Hematopoietic multipotent progenitor cell treated with erythropoietin and hydrocortisone succinate and interleukin-3 and kit ligand, for 17 days (in vitro differentiated cells): ENCODE measurements at places on chromosomes 6 and 20.

GRCh38 chr20:35339007-35339406 is 46.8 kb upstream of the FAM83C start:
- DNase-seq, result no peak

DNA sequence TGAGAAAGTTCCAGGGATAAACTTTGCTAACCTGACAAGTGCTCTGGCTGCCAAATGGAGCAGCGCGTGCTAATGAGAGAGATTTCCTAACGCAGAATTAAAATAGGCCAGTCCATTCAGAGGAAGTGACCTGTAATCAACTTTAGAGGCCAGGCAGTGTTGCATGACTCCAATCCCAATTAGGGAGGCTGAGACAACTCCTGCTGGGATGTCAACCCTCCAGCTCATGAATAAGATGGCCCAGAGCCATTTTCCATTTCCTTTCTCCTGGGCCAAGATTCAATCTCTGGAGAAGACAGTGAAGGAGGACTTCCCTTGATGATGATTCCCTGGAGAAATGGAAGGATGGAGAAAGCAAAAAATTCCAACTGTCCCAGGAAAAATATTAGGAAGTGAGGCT is 241.5 kb upstream of the RNF24 start:
- DNase-seq, result no peak

DNA sequence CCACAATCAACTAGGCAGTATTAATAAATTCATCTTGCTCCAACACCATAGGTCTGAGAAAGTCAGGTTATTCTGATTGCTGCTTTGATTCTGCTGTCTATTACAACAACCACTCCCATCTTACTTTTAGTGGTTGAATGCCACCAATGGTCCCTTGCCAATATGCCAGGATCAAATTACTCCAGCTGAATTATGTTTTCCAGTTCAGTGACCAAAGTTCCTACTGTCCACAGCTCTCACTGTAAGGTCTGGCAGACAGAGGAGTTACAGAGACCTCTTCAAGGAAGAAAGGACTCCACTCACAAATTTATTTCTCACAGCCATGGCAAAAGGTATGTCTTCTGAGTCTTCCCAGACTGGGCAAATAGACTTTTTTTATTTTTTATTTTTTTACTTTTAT is 557.0 kb downstream of the HAO1 start:
- no peak for DNase-seq

GRCh38 chr20:38589351-38589750 is 8.4 kb downstream of the ADIG start:
- DNase-seq, result no peak

DNA sequence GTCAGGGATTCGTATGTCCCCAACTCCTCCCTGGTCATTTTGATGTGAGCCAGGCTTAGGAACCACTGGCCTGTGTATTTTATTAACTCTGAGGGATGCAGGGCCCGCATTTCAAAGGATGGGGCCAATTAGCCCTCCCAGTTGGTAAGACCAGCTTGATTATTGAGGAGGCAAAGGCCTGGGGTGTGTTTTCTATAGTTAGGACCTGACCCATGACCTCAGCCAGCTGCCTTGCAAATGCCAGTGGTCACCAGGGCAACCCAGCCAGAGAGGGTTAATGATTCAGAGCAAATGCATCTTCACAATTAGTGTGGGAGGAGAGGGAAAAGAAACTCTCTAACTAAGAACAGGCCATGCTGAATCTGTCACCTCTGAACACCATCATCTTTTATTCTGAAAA is 835.4 kb downstream of the MAFB start:
- DNase-seq, result no peak

DNA sequence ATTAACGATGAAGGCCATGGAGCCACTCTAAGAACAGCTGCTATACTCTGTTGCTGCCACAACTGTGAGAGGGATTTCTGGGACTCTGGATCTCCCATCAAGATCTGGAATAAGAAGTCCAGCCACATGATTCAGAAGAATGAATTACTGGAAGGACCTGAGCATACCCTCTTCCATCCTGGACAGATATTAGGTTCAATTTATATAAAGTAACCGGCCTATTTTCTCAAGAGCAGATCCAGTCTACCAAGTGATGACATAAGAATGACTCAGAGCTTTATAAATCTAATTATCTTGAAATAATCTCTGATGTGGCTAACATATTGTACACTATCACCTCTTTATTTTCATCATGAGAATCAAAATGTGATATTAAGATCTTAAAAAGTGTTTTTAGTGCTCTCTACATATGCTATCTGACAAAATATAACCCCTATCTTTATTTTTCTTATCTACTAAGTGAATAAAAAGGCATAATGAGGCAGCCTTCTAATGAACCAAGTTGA is 45.1 kb downstream of the COL9A1 start:
- DNase-seq, result no peak

GRCh38 chr20:51934301-51935002 is 132.1 kb upstream of the SALL4 start:
- DNase-seq, result no peak

DNA sequence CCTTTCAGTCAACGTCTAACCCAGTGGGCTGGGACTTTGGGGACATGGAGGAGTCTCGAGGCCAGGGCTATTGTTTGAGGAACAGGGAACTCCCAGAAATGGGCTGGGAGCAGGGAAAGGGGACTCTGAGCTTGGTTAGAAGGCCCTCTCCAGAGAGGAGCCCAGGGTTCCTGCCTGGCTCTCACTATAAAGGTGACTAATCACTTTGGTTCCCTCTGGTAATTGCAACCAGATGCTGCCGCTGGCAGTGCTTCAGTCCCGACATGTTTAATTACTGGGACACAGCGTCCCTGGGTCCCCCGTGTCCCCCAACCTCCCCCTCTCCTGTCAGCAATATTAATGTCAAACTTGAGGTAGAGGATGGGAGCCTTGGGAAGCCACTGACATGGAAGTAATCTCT is 5.0 kb upstream of the GDF5 start:
- no peak for DNase-seq

- DNase-seq, result no peak
Measured at GRCh38 chr6:7138921-7139358, 31.2 kb downstream of the RREB1 start.

DNA sequence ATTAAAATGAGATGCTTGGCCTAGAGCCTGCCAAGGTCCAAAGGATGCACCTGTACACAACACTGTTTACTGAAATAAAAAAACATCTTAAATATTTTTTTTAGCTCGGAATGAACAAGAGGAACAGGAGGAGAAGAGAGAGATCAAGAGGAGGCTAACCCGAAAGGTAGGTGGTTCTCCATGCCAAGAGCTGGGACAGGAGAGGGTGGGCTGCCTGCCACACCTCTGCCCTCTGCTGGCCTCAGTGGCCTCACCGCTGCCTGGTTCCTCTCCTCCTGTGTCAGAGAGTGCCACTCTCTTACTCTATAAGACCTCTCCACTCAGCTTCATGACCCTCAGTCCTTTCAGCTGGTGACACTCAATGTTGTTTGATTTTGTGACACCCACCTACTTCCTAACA is 50.2 kb downstream of the TBC1D7 start:
- no peak for DNase-seq

- DNase-seq, result no peak
Measured at GRCh38 chr6:14129575-14129974, 12.0 kb downstream of the CD83 start.
